Trophoblast cell (in vitro differentiated cells and primary cell): ENCODE measurements at places on chromosomes 13 and 19.
A peak's percentile ranks its signal among the peaks of the same experiment; 100 is the strongest.

DNA sequence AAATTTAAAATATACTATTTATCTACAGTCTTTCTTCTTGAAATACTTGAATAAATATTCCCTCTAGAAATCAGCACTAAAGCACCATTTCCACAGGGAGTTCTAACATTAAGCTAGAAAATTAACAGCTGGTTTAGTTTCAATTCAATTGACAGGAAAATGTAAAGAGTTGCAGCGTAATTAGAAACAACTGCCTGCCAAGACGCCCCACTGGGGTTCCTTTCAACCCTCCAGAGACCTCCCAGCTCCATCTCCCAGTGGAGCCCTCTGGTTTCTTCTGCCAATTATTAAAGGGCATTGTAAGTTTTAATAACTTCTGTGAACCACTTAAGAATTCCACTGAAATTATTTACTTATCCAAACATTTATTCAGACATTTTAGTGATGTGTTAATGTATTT is 4.2 kb downstream of the GJA3 start:
- no peak for DNase-seq

GRCh38 chr19:40529093-40529954 is 47.3 kb upstream of the SHKBP1 start:
- peak; percentile 88 for DNase-seq

DNA sequence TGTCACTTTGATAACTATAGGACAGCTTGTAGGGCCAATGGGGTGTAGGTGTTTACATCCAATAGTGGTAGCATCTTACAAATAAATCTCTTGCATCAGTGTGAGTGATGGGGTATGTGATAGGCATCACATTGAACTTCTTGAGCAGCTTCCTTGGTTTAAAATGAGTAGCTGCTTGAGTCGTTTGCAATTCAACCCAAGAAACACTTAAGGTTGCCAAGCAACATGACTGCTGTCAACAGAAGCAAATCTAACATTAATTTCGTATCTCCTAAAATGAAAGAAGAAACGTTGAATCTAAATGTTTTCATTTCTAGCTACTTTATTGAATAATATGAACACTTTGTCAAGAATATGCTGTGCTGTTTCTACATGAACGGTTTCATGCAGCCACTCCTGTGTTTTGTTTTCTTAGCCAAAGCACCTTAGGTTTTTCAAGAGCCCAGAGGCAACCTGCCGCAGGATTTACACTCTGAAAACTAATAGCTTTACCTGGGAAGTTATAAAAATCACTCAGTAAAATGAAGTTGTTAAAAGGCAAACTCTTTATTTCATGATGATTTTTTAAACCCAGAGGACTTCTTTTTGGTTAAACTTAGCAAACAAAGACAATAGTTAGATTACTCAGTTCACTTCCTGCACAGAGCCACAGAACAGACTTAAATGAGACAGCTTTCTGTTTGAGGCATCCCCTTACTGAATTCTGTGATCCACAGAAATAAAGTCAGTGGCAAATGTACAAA is 305.2 kb downstream of the MTUS2 start:
- no peak for DNase-seq

DNA sequence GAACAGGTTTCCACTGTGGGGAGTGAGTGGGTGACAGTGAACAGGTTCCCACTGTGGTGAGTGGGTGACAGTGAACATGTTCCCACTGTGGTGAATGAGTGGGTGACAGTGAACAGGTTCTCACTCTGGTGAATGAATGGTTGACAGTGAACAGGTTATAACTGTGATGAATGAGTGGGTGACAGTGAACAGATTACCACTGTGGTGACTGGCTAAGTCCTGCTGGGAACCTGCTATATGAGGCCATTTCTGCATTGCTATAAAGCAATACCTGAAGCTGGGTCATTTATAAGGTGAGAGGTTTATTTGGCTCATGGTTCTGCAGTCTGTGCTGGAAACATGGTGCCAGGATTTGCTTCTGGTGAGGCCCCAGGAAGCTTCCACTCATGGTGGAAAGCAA is 637.1 kb downstream of the UQCRFS1 start:
- no peak for DNase-seq

GRCh38 chr19:58381460-58382212 is 806 bp upstream of the ZNF837 start:
- no peak for DNase-seq

- DNase-seq, result peak; percentile 38
Measured at GRCh38 chr13:112637017-112637801, 49.3 kb upstream of the TUBGCP3 start.

GRCh38 chr13:111664696-111665095 is 344.3 kb downstream of the TEX29 start:
- DNase-seq, result no peak

DNA sequence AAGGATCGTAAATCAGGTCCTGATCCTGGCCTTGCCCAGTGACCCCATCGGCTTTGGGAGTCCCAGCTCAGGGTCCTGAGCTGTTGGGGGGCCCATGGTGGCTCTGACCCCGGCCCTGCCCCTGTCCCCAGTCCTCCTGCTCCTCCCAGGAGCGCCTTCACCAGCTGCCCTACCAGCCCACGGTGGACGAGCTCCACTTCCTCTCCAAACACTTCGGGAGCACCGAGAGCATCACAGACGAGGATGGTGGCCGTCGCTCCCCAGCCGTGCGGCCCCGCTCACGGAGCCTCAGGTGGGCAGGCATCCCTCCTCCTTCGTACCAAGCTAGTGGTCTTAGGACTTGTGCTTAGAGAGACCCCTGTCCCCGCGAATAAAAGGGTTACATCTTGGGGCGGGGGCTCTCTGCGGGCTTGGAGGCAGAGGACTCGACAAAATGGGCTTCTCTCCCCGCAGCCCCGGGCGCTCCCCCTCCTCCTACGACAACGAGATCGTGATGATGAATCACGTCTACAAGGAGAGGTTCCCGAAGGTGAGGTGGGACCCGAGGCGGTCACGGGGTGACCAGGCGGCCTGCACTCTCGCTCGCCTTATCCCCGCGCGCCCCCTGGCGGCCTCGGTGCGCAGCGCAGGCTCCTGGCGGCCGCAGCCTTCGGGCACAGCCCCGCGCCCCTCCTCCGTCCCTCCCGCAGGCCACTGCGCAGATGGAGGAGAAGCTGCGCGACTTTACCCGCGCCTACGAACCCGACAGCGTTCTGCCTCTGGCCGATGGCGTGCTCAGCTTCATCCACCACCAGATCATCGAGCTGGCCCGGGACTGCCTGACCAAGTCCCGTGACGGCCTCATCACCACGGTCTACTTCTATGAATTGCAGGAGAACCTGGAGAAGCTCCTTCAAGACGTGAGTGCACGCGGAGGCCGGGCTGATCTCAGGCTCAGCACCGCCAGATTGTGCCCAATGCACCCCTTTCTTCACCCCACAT is 9.1 kb downstream of the MAST1 start:
- DNase-seq, result peak; percentile 82

DNA sequence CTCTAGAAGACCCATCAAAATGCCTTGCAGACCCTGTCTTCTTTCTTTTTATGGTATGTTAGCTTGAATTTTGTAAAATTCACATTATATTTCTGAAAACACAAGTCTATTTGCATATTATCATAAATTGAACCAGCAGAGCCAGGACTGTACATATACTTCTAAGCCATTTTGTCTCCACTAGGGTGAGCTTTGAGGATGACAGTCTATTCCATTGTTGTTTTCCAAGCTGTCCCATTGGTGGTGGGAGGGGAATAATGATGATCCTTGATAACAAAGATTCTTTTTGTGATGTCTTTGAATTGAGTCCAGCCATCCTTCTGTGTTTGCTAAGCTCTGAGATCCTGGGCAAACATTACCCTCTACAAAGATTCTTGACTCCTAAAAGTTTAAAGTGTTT is 359.3 kb upstream of the PCDH20 start:
- DNase-seq, result no peak

DNA sequence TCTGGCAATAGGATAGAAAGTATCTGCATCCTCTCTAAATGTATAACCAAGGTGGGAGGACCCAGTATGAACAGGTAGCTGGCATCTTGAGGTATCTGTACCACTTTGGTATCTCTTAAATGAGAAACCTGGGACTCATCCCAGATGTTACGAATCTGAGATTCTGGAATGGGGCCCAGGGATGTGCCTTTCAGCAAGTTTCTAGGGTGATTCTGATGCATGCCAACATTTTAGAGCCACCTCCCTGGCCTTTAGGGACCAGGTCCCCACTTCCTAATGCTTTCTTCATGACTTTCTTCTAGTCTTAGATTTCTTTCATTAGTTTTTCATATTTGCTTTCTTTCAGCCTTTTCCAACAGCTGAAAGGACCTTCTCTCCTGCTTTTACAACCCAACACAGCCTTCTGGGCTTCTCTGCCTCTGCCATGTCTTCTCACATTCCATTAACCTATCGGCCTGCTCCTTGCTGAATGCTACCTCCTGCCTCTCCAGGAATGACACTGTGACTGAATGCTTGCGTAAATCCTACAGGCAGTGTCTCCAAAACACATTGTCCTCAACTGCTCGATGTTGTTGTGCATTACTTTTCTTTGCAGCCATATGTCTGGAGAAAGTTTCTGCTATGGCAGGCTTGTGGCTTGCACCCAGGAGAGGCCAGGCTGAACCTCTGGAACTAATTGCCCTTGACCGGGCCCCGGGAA is 284.0 kb downstream of the DNAJC15 start:
- no peak for DNase-seq

DNA sequence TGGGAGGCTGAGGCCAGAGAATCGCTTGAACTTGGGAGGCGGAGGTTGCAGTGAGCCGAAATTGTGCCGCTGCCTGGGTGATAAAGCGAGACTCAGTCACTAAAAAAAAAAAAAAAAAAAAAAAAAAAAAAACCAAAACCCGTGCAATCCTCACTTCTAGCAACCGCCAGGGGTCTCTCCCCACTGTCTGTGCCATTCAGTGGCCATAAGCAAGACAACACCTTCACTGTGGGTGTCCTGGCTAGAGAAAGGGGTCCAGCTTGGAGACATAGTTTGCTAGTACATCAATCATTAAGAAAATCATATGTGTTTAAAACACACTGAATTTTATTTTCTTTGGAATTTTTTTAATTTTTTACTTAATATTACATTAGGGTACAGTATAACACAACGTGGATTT is 68.2 kb downstream of the RASL11A start:
- DNase-seq, result no peak

- peak; percentile 82 for DNase-seq
Measured at GRCh38 chr19:36141039-36141927, 1.4 kb downstream of the CAPNS1 start.

DNA sequence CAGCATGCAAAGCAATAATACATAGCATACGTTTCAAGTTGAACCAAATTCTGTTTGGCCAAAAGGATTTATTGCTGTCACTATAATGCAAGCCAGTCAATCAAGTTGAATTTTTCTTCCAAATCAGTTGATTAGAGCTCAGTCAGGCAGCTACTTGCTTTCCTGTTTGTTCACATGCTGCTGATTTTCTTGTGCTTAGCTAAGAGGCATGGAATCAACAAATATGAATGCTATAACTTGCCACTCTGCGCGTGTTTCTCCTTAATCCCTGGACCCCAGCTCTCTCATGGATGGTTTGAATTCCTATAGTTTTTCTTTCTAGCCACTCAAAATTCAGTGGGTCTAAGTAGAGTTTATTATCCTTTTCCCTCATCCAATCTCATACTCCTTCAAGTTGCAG is 311.3 kb downstream of the KLF5 start:
- peak; percentile 11 for DNase-seq

DNA sequence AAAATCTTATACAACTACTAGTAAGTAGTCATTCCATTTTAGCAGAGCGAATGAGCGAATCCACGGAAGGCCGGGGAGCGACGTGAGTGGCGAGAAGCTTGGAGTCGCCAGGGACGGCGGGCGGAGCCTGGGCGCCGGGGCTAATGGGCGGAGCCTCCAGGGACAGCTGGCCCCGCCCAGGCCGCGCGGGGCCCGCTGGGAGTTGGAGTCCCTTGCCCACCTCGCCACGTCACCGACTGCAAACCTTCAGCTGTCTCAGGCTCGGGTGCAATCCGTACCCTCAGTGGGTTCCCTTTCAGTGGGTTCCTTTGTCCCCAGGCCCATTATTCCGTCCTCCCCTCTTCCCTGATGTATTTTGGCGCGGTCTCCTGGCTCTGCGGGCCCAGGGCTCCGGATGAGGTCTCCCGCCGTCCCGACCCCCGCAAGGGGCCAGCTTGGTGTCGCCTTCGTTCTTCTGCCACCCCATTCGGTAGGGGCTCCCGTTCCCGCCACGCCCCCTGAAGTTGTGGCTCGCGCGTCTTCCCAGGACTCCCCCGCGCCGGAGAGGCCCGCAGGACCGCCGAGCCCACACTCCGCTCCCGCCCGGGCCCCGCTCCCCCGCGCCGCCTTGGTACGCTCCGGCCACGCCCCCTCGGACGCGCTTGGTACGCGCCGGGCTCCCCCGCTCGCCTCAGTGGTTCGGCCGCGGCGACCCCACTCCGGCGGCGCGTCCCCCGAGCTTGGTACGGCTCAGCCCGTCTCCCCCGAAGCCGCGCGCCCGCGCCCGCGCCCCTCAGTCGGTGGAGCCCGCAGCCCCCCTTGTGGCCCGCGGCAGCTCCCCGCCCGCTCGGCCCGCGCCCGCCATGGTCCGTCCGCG is at the start of gene PTOV1:
Gene PTOV1, plus strand, starts transcription at position 673 of the 856 bp plus-strand sequence.
- peak; percentile 93 for DNase-seq

DNA sequence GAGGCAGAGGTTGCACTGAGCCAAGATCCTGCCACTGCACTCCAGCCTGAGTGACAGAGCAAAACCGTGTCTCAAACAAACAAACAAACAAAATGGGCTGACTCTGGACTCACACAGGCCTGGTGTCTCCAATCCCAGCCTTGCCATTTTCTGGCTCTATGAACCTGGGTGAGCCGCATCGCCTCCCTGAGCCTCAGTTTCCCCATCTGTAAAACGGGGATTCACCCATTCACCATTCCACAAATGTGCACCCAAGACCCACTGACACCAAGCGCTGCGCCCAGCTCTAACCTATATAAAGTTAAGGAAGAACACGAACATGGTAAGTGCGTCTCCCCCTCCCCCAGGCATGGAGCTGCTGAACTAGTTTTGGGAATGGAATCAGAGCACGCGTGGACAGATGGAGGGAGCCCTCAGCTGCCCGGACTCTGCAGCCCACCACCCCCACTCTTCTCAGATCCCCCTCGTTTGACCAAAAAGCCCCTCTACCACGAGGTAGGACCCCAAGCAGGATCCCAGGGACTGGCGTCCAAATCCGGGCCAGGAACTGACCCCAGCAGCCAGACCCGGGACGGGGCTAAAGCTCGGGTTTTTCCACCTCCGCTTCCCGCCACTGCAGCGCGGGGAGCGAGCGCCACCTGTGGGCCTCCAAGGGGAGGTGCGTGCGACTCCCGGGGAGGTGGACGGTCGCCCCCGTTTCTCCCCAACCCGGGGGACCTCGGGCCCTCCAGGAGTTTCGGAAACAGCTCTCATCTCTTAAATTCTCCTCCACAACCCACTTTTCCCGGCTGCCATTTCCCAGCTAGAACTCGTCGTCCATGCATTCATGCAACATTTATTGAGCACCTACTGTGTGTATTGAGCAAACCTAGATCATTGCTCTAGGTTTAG is 33.0 kb upstream of the ADGRE5 start:
- DNase-seq, result peak; percentile 67

GRCh38 chr19:8108560-8109445 is 40.6 kb downstream of the FBN3 start:
- no peak for DNase-seq

- no peak for DNase-seq
Measured at GRCh38 chr13:33519561-33520467, 234.3 kb upstream of the STARD13 start.
